Foreskin fibroblast (primary cell): ENCODE measurements at places on chromosomes 1 and 21.

- no peak for DNase-seq
Measured at GRCh38 chr1:172405912-172406311, 14.6 kb upstream of the C1orf105 start.

DNA sequence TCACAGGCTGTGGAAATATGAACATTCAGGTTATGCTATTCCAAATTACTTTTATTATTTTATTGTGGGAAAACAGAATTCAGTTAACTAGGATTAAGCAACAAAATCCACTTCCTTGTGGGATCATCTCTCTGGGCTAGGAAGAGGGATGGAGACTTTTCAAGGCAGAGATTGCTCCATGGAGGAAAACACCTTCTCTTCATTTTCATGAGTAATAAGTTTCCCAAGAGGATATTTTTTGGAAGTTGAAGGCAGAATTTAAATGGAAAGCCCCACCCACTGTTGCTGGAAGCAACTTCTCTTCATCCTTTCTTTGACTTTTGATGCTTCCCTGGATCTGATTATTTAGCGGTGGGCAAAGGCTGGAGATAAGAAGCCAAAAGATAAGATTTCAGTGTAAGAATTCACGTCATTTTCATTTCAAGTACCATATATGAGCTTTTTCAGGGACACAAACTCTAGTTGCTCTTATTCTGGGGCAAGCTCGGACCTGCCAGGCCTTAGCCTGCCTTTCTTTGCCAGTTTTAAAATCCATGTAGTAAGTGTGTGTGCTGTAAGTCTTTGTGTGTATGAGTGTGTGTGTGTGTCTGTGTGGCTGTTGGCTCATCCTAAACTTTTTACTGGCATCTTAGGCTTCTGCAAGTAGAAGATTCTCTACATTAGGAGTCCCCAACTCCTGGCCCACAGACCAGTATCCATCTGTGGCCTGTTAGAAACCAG is 11.7 kb upstream of the IL24 start:
- no peak for DNase-seq

DNA sequence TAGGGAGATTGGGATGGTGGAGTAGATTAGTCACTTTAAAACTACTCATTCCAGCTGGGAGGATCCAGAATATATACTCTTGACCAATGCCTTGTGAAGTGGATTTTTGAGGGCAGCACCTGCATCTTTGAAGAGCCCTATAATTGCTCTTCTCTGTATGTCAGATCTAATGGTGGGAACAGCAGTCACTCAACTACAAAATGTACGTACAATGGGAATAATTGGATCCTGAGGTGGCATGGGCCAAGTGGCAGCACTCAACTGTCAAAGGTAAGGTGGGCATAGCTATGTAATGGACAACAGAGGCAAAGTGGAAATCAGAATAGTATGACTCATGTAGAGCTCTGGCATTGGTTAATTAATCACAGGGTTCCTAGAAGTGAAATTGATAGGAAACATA is 51.6 kb upstream of the KIAA0040 start:
- DNase-seq: no peak

- DNase-seq: no peak
Measured at GRCh38 chr1:215887627-215888026, 320.5 kb downstream of the KCTD3 start.
